Natural killer cell (primary cell): ENCODE measurements at places on chromosomes 12 and 14. TPM values are rescaled to one million over a fixed set of nuclear protein-coding genes. Genes with fewer than 3 reads are reported as not detected.
A peak's percentile ranks its signal among the peaks of the same experiment; 100 is the strongest.

GRCh38 chr12:130167537-130167936 is 5.3 kb downstream of the FZD10 start:
- H3K4me1 ChIP-seq, result no peaks in the 10 kb centered on the region
- peaks cover 3% of the 10 kb centered on the region for H3K27me3 ChIP-seq
- H3K36me3 ChIP-seq, result no peaks in the 10 kb centered on the region

- H3K4me3 ChIP-seq, result no peak overlapping the region
- H3K27me3 ChIP-seq, result no peaks in the 10 kb centered on the region
- no peaks in the 10 kb centered on the region for H3K36me3 ChIP-seq
- peak; percentile 36 for DNase-seq
- H3K4me1 ChIP-seq, result peaks cover 77% of the 10 kb centered on the region
These were observed 1.7 kb upstream of the SYNE3 start for GRCh38 chr14:95518045-95518751.

The MSI1 gene
- total RNA-seq, result not detected

- H3K27ac ChIP-seq, result no peak overlapping the region
- DNase-seq, result peak; percentile 26
- no peaks in the 10 kb centered on the region for H3K36me3 ChIP-seq
- H3K27me3 ChIP-seq, result no peaks in the 10 kb centered on the region
These were observed 22.6 kb downstream of the ACADS start for GRCh38 chr12:120748242-120748641.

DNA sequence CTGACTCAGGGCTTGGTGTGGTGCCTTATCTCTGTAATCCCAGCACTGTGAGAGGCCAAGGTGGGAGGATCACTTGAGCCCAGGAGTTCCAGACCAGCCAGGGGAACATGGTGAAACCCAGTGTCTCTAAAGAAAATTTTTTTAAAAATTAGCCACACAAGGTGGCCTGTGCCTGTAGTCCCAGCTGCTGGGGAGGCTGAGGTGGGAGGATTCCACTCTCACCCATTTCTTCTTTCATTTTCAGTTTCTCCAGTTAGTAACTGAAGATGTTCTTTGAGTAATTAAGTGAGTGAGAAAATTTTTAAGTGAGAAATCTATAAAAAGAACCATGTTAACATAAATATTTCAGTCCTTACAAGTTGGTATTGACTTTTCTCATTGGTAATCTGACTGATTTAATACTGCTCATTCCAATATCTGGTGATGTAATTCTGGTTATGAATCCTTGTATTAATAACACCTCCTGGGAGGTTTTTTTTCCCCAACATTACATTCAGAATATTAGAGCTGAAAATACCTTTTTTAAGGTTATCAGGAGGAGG is 6.1 kb downstream of the METTL3 start:
- peaks cover 12% of the 10 kb centered on the region for H3K4me1 ChIP-seq
- peak; percentile 40 for DNase-seq
- H3K36me3 ChIP-seq, result peaks cover 42% of the 10 kb centered on the region
- no peak overlapping the region for H3K27ac ChIP-seq
